ENCODE measurements at places on chromosomes 4 and X. TPM values are rescaled to one million over a fixed set of nuclear protein-coding genes. Genes with fewer than 3 reads are reported as not detected.

Gene CDKL5
- 5.2 TPM for total RNA-seq

Gene CXCL3
- total RNA-seq: 6.1 TPM

Gene GAB1
- total RNA-seq: 3.6 TPM

Gene CXCR3
- not detected for total RNA-seq

Gene NLGN4X
- 0.07 TPM for total RNA-seq

Gene NXF2B
- not detected for total RNA-seq

Gene NPY2R
- total RNA-seq: 0.08 TPM

Gene CPEB2
- total RNA-seq: 16.1 TPM

Gene H2BW2
- not detected for total RNA-seq

Gene CLNK
- not detected for total RNA-seq

Gene SHOX
- total RNA-seq: not detected

Gene OCIAD1
- 138 TPM for total RNA-seq

Gene NHS
- total RNA-seq: 5.7 TPM

Gene QDPR
- 53.1 TPM for total RNA-seq

Gene SYTL4
- 3.0 TPM for total RNA-seq

Gene GBA3
- total RNA-seq: not detected

Gene ETDB
- total RNA-seq: not detected

Gene ZDHHC15
- not detected for total RNA-seq

Gene RXFP1
- not detected for total RNA-seq

Gene SLC38A5
- total RNA-seq: 0.39 TPM

Gene NXF2
- not detected for total RNA-seq

Gene FGF5
- total RNA-seq: 1.0 TPM

Gene NALF2
- 6.7 TPM for total RNA-seq

Data from A549 treated with DMSO at 1 μM for 4 hours (cell line).